ENCODE measurements at places on chromosomes 5 and 9.

GRCh38 chr5:136016945-136017530 is 11.8 kb upstream of the TGFBI start:
- DNase-seq = peak; percentile 32

- DNase-seq = no peak
Measured at GRCh38 chr5:10578293-10578665, 14.4 kb downstream of the ANKRD33B start.

GRCh38 chr9:11128156-11128555 is 515.4 kb upstream of the PTPRD start:
- peak; percentile 5 for DNase-seq

DNA sequence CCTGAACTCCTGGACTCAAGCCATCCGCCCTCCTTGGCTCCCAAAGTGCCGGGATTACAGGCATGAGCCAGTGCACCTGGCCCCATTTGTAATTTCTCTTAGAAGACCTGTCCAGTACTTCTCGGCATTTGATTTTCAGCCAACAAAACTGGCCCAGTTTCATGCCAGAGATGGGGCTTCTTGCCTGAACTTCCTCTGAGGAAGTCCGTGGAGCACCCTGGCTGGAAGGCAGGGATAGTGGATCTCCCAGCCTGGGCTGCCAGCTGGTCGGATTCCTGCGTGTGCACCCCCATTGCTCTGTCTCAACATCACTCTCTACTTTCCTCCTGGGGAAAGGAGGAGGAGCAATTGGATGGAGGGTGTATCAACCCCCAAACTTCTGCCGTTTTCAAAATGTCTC is 39.0 kb downstream of the FAM78A start:
- DNase-seq = no peak

GRCh38 chr5:59001716-59002115 is 418.8 kb downstream of the RAB3C start:
- DNase-seq = no peak

DNA sequence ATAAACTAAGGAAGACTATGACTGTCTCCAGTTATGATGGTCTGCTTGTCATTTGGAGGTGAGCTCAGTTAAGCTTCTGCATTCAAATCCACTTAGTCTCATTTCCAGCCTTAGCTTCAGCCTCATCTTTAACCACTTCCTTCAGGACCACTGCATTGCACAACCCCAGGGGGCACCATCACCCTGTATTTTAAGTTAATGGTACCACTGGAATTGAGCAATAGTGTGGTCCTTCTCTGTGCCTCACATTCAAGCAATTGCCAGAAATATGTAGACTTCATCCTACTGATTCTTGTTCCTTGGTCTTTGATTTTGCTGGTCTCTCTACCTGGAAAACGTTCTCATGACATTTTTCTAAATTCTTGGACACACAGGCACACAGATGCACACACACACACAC is 131.5 kb upstream of the PTPN3 start:
- no peak for DNase-seq

GRCh38 chr9:34185778-34186551 is 7.1 kb downstream of the UBAP1 start:
- DNase-seq = no peak

- DNase-seq = no peak
Measured at GRCh38 chr5:43608406-43608805, 5.4 kb downstream of the NNT start.

DNA sequence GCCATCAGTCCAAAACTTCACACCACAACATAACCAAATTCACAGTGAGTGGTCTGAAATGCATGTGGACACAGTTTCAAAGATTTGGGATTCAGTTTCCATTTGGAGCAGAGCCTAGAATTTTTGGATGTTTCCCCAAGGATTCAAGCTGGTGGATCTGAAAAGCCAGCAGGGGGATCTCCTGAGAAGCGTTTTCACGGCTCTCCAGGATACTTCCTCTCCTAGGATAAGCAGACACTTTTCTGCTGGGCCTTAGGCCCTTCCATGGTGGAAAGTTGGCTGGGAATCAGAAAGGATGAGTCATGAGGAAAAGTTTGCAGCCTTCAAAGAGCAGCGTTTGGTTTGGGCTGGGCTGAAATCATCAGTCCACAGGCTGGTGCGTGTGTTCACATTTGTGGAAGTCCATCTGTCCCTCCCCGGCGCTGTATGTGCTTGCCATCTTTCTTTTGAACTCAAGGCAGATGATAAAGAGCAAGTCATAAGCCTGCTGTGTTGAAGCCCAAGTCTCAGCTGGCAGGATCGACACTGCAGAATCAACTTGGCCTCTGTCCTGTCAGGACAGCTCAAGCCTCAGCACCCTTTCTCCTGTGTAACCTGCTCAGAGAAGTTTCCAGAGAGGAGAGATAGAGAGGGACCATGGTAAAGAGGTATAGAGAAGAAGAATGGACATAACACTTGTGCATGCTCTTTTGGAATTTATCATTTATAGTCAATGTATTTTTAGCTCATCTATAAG is 152.6 kb upstream of the MSX2 start:
- DNase-seq = no peak

GRCh38 chr5:174284873-174285272 is 239.4 kb downstream of the NSG2 start:
- no peak for DNase-seq

DNA sequence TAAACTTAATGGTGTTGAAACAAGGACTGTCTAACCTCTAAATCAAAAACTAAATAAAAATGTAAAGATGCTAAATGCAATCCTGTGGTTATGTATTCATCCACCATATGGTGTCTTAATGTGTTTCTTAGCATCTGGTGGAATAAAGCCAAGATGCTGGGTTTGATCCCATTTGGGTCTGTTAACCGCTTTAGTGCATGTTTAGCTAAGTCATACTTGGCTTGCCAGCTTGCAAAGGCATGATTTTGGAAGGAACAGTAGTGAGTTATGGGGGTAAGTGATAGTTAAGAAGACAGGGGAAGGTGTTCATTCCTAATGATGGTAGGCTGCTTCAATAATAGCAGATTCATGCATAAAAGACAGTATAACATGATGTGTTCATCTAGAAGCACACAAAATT is 139.0 kb upstream of the SLC27A6 start:
- DNase-seq = no peak

DNA sequence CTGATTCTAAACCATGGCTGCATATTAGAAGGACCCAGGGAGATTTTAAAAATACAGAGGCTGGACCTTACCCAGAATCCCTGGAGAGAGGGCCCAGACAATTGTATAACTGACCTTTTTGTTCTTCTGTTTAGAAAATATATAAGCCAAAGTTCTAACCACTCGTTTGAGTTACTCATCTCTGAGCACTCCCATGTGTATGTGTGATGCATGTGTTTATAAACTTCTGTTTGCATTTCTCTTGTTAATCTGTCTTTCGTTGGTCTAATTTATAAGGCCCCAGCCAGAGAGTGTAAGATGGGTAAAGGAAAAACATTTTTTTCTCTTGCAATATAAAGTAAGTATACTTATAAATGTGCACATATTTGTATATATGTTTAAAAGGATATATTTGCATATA is 443.9 kb downstream of the ZNF608 start:
- no peak for DNase-seq

- DNase-seq = no peak
Measured at GRCh38 chr5:14532180-14532579, 49.4 kb upstream of the OTULINL start.

- DNase-seq = no peak
Measured at GRCh38 chr9:129021091-129021490, 7.0 kb downstream of the SH3GLB2 start.

- no peak for DNase-seq
Measured at GRCh38 chr9:130298662-130299279, 33.2 kb downstream of the HMCN2 start.

DNA sequence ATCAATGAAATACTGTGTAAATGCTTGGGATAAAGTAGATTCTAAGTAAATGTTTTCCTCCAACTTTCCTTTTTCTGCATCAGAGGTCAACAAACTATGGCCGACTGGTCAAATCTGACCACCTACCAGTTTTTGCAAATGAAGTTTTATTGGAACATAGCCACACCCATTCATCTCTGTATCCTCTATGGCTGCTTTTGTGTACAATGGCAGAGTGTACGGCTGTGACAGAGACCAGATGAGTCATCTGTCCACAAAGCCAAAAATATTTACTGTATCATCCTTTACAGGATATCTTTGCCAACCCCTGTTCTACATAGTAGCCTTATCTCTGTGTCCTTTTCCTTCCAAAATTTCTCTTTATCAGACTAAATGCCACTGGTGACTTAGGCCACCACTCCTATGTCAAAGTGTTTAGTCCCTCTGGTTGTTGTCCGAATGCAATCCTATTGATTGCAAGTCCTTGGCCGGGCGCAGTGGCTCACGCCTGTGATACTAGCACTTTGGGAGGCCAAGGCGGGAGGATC is 218.4 kb upstream of the KLF4 start:
- no peak for DNase-seq

DNA sequence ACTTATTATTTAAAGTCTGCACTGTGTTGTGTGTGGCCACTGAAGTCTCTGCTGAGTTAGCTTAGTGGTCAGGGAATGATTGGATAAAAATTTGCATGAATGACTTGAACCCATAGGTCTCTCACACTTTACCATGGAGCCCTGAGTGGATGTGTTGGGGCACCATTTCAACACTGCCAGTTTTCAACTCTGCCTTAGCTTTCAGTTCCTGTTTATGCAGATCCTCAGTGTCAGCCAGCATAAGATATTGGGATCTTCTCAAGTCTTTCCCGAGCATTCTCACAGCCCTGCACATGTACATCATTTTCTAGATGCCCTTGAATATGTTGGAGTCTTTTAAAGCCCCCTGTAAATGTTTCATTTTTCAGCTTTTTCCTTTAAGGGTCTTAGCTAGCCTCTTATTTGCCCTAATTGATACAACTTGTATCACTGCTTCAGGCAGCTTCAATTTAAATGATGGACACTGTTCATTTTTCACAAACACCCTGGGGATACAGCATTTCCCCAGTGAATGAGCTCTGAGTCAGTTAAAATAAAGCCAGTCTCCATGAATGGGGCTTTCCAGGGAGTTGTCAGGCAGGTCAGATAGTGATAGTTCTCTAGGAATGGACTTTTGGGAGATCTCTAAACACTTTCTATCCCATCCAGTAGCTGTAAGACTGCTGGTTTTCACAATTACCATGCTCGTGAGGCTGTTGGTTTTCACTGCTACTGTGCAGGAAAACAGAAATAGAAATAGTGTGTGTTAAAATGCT is 211.9 kb upstream of the PAPPA start:
- DNase-seq = no peak

DNA sequence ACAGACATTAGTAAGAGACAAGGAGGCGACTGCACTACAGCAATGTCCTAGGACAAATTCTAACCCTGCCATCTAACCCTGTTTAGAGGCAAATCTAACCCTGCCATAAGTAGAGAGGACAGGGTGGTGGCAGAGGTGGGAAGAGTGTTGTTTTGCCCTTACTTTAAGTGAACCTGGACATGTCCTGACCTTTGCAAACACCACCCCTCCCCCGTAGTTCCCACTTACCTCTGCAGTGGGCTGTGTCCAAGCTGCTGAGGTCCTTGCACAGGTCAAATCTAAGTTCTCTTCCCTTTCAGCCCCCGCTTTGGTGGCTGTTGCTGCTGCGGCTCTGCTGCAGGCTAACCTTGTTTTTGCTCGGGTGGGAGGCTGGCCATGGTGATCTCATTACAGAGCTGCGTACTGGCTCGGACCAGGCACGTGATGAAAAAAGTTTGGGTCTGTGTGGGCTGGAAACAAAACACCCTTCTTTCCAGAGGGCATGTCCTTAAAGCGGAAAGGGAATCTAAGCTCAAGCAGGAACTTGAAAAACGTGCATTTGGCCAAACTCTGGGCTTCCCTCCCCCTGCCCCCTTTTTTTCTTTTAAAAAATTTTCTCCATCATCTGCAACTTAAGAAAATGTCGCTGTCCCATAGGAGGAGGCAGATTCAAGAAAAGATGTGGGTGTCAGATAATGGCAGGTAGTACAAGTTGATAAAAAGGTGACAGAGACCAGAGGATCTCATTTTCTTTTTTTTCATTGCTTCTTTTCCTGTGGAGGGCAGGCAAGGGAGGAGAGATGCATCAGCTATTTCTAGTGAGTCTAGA is at the start of gene FAXDC2:
Gene FAXDC2 (minus strand): TSS at position 349 of the 808 bp plus-strand sequence. CDS start 12,425 bp downstream, outside the sequence.
- no peak for DNase-seq

DNA sequence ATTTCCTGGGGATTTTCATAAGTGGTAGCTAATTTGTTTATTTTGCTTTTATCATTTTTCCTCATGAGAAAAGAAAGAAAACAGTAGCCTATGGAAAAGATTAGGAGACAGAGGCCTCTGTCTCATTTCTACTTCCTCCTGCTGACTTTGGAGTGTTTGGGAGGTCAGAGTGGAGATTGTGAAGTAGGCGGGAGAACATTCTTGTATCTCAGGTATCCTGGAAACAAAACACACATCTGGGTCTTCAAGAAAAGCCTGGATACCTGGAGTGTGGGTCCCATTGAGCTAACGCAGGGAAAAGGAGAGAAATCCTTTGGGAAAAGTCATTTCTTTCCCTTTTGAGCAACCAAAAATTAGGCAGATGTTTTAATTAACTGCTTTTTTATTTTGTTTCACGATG is 161.5 kb upstream of the DMAC1 start:
- no peak for DNase-seq

DNA sequence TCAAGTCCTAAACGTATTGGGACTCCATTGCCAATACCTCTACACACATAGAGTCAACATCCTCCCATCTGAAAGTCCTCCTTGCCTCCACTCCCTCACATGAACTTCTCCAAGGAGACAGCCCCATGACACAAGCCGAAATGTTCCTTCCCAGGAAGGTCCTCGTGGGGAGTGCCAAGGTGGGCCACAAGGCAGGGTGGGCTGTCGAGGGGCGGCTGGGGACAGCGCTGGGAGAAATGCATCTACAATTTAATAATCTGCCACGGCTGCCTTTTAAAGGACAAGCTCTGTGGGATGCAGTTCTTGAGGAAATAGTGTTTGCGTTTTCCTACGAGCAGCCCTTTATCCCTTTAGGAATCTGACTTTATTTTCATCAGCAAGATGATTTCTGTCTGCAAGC is 138.7 kb downstream of the GABBR2 start:
- DNase-seq = no peak

- no peak for DNase-seq
Measured at GRCh38 chr5:39109606-39110005, 35.4 kb upstream of the RICTOR start.

- no peak for DNase-seq
Measured at GRCh38 chr9:94819161-94819687, 92.7 kb downstream of the AOPEP start.

DNA sequence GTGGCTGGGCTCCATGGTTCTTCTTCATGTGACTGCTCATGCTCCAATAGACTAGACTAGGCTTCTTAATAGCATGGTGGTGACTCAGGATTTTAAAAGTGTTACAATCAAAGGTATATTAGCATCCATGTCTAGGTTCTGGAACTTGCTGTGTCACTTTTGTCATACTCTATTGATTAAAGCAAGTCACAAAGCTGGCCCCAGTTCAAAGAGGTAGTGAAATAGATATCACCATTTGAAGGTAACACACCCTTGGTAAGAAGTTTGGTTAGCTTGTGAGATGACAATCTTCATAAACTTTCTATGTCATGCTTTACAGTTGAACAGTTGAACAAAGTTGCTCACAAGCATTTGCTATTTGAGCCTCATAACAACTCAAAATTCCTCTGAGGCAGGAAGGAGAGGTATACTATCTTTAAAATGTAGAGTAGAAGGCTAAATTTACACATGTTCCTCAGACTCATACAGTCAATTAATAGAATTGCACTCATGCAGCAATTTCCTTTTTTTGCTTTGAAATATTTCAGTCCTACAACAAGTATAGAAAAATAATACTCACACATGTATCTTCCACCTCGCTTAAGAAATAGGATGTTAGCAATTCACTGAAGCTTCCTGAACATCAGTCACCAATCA is 56.8 kb upstream of the TMEM252 start:
- DNase-seq = no peak

- DNase-seq = no peak
Measured at GRCh38 chr9:95383185-95383676, 65.7 kb upstream of the FANCC start.

GRCh38 chr5:89216606-89217005 is 333.6 kb upstream of the MEF2C start:
- no peak for DNase-seq

Measured in NCI-H2171 treated with DMSO at 0.1 percent for 48 hours (cell line).